ENCODE measurements at places on chromosomes 2 and 18. TPM values are rescaled to one million over a fixed set of nuclear protein-coding genes. Genes with fewer than 3 reads are reported as not detected.

- H3K27me3 ChIP-seq, result no peaks in the 10 kb centered on the region
- H3K4me1 ChIP-seq, result peaks cover 11% of the 10 kb centered on the region
- no peak overlapping the region for H3K4me3 ChIP-seq
- no peaks in the 10 kb centered on the region for H3K36me3 ChIP-seq
- H3K27ac ChIP-seq, result no peak overlapping the region
Observed at GRCh38 chr2:171406044-171406443, 27.7 kb downstream of the METTL8 start.

- H3K27ac ChIP-seq, result no peak overlapping the region
- no peak overlapping the region for H3K4me3 ChIP-seq
- no peak for DNase-seq
Observed at GRCh38 chr2:222311319-222311977, 12.7 kb upstream of the PAX3 start.

DNA sequence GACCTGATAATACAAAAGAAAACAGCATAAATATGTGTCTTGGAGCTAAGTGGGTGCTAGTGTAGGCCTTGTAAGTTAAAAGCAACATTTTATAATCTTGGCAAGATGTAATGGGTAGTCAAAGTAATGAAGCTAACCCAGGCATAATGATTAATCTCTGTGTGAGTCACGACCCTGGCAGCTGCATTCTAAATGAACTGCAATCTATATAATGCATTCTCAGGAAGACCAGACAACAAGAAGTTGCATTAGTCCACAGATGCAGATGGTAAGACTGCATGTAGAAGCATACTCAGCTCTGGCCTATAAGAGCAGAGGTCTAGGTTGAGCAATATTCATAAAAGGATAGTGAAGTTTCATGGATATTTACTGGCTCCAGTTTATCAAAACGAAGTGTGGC, 85.6 kb upstream of the ETAA1 start:
- no peaks in the 10 kb centered on the region for H3K36me3 ChIP-seq
- H3K27ac ChIP-seq, result no peak overlapping the region
- H3K4me3 ChIP-seq, result no peak overlapping the region
- no peaks in the 10 kb centered on the region for H3K27me3 ChIP-seq
- peaks cover 1% of the 10 kb centered on the region for H3K4me1 ChIP-seq
- peak; percentile 89 for DNase-seq

- H3K4me1 ChIP-seq, result peaks cover 47% of the 10 kb centered on the region
- peaks cover 3% of the 10 kb centered on the region for H3K36me3 ChIP-seq
- no peak overlapping the region for H3K27ac ChIP-seq
- DNase-seq, result no peak
- no peaks in the 10 kb centered on the region for H3K27me3 ChIP-seq
Observed at GRCh38 chr2:46327627-46328026, 30.4 kb downstream of the EPAS1 start.

CHRNA1 gene
- total RNA-seq, result 0.90 TPM

RFTN2 gene
- total RNA-seq, result 2.3 TPM

CYP27C1 gene
- not detected for total RNA-seq

IL36G gene
- total RNA-seq, result not detected

ABCG8 gene
- total RNA-seq, result not detected

CD302 gene
- total RNA-seq, result 6.1 TPM

RNF138 gene
- 44.7 TPM for total RNA-seq

C2orf66 gene
- total RNA-seq, result not detected

TFCP2L1 gene
- not detected for total RNA-seq

All from IMR-90 (cell line).